Activated CD8-positive, alpha-beta memory T cell treated with anti-CD3 and anti-CD28 coated beads, Interleukin-2, amount 50 U/mL, for 4 hours (primary cell): ENCODE measurements at places on chromosomes 3 and 15.

GRCh38 chr15:36888011-36888992, 212.0 kb downstream of the MEIS2 start:
- no peak for DNase-seq

DNA sequence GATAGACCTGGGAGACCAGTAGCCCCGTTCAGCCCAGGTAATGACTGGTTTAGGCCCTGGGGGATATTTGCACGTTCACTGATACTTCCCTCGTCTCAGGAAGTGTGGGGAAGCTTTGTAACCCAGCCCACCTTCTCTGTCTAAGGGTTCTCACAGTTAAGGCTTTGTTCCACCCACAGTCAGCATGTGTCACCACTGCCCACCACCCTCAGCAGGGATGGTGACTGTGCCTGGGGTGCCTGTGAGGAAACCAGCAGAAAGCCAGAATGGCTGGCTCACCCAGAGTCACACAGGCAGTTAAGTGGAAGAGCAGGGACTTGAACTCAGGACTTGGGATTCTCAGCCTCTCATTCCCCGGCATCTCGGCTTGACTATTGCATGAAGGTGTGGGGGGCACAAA, 5.2 kb downstream of the KBTBD13 start:
- DNase-seq: no peak

DNA sequence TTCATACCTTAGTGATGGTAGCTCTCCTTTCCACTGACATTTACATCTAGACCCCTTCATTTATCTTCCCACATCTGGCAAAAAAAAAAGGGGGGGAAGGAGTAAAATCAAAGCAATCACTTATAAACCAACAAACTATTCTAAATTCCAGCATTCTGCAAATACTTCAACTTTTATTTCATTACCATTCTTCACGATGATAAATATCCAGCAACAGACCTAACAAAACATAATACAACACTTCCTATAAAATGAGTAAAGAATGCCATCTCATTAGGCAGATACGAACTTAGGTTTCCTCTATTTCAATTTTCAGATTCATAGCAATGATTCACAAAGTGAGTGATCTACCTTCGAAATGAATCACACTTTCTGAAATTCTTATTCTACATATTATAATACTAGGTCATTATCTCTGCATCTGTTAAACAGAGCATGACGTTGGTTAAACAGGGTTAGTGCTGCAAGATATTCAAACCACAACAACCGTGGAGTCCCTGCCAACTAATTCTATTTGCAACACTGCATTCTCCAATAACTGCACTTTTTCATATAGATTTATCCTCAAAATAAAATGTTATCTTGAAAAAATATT, at the start of gene LRRFIP2:
Gene LRRFIP2 (minus strand): TSS at position 51 of the 595 bp plus-strand sequence. CDS start 25,599 bp downstream, outside the sequence.
- DNase-seq: no peak

- no peak for DNase-seq
These were observed 504.4 kb downstream of the FHIT start for GRCh38 chr3:60746695-60747416.

GRCh38 chr3:150602426-150603152, 532 bp upstream of the SELENOT start:
- no peak for DNase-seq

DNA sequence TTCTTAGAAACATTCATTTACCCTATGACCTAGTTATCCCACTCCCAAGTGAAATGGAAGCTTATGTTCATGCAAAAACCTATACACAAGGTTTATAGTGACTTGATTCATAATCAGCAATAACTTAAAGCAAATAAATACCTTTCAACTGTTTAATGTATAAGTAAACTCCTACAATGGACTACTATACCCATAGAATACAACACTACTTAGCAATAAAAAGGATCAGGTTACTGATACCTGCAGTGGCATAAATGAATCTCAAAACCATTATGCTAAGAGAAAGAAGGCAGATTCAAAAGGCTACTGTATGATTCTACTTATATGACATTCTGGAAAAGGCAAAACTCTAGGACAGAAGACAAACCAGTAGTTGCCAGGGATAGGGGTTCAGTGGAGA, 8.3 kb upstream of the POLR2M start:
- no peak for DNase-seq

DNA sequence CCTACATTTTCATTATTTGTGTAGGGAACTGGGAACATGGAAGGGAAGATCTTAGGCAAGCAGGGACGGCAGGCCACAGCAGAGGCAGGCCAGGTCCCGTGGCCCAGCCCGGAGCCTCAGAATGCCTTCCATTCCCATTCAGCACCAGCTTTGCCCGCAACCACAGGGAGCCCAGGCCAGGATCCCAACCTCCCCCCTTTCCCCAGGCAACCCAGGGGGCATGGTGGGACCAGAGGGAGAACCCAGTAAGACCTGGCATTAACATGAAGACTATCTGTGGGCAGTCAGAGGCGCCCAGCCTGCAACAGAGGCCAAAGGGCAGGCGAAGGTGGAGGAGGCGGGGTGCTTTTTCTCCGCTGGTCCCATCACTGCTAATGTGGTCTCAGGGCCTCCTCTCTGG, 135.6 kb downstream of the TPRA1 start:
- no peak for DNase-seq

DNA sequence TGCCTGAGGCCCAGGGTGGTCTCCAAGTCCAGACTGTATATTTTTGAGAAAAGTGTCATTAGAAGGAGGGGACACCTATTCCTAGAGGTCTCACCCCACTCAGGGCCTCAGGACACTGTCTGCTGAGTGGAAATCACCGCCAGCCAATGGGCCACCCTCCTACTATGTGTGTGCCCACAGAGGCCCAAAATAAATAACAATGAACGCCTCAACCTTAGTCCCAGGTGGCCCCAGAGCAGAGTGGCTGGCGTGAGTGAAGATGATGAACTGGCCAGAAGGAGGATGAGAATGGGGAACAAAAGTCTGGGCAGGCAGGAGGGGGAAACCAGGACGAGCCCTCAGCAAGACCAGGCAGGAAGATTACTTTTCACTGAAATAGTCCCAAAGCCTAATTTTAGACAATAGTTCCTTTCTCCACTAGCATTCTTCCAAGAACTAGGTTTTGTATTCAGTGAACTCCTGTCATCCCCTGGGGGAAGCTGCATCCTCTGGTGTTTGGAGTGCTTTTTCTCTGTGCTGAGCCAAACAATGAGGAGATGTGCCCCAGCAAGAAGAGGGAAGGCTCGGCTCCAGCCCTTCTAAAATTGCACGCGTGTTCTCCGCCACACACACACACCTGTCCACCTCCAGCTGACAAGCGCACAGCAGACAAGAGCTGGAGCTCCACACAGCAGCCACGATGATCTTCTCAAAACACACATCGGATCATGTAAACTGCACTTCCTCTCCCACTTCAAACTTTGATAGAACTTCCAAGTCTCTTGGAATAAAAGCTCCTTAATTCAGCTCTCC, 72.2 kb downstream of the ADCY5 start:
- DNase-seq: no peak

DNA sequence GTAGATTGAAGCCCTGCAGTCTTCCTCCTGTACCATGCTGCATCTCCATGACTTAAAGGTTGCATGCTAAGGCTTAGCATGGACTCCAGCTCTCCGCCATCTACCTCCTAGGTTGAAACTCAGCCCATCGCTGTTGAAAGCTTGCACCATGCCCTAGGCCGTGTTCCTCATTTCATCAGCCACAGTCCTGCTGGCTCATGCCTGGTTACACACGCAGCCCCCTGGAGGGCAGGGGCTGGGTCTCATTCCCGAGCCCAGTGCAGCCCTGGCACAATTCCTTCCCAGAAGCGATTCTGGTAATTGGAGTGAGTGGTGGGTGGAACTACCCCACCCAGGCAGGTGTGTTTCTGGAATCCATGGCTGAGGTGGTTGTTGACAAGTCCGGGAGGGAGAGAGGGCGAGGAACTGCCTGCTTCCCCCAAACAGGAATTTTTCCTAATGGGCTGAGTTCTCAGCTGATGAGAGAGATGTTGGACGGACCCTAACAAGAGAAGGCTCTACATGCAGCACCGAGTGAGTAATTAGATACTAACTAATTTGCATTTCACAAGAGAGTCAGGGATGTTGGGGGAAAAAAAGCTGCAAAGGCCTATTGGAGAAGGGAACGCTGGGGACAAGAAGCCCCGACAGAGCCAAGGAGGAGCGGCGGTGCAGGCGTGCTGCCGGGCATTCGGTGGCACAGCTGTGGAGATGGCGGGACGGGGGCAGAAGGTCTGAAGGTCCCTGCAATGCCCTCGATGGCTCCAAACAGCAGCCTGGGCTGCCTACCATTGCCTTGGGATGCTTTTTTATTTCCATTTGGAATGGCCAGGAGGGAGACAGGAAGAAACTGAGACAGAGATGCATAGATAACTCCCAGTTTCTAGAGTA, 92.3 kb upstream of the TLE3 start:
- DNase-seq: no peak

DNA sequence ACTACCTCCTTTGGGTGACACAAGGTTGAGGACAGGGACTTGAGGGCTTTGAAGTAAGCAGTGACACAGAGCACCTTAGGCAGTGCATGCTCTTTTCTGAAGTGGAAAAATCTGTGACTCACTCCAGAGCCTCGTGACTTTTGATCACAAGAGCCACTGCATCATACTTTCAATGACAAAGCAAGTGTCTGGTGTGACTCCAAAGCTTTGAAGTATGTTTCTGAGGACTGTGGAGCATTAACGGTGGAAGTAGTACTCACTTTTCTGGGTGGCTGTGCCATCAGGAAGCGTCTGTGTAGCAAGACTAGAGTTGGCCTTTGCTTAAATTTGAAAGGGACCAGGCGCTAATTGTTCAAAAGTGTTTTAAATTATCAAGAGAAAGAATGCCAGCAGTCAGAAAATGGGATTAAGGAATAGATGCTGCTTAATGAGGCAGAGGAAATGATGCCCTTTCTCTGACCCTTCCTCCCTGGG, 210.7 kb upstream of the TRIM42 start:
- no peak for DNase-seq

DNA sequence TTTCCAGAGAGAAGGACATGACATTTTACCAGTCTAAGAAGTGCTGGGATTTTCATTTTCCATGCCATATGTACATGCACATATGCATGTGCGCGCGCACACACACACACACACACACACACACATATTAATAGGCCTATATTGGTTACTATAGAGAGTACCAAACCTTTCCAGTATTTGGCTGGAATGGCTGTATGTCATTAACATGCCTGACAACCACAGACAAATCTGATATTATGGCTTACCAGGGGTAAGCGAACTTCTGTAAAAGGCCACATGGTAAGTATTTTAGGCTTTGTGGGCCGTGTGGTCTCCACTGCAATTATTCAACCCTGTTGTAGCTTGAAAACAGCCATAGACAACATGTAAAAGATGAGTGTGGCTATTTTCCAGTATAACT, 97.2 kb upstream of the TSPAN3 start:
- no peak for DNase-seq

DNA sequence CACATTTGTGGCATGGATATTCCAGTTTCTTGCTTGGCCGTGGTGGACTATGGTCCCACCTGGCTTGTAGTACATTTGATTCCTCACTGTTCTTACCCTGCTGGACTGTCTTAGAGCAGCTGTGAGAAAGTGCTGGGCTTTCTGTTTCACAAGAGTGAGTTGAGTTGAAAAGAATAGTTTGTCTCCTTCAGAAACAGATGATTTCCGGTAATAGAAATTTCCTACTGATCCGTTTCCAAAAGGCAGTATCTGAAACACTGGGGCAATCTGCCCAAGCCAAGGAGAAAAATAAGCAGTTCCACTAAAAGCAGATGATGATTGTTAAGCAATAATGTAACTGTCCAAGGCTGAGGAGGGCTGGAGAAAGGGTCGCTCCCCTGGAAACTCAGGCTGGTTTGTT, 96.0 kb downstream of the SUCLG2 start:
- no peak for DNase-seq

DNA sequence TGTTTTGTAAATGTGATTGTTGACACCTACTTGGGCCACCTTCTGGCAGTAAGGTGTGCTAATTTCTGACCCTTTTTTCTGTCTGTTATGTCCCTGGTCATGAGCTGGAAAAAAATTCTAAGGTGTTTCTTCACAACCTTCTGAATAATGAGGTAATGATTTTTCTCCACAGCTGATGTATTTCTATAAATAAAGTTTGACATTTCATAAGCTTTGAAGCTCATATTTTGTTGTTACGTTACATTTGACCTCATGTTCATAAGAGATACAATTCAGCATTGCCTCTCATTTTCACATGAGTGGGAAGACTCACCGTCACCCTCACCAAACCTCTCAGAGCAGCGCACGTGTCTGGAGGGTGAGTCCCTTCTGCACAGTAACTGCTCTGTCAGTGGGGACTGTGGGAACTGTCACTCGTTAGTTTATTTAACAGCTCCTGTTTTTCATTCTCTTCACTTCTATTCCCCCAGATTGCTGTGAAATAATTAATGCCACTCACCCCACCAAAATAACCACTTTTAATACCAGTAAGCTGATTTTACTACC, 140.9 kb downstream of the PLCL2 start:
- peak; percentile 43 for DNase-seq
